ENCODE measurements at places on chromosomes 1 and 21.

- DNase-seq: peak; percentile 15
Observed at GRCh38 chr1:912740-913301, 10.9 kb upstream of the SAMD11 start.

GRCh38 chr1:191729742-191730141, 428.5 kb upstream of the RGS18 start:
- DNase-seq: no peak

DNA sequence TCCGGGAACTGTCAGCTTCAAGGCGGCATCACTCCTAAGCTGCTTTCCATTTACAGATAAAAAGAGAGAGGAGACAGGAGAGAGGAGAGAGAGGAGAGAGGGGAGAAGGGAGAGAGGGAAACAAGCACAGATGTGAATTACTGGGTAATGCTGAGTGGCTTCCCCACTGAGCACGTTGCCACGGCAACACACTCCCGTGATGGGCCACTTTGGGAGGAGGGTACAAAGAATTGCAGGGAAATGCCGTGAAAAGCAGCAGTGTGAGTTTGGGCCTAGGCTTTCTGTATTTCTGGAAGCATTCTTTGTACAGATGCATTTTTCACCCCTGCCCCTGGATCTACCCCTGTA, 128.0 kb upstream of the IRF2BP2 start:
- no peak for DNase-seq

GRCh38 chr1:161021970-161022353, 1.0 kb upstream of the F11R start:
- no peak for DNase-seq

GRCh38 chr1:155139895-155140629, at the start of gene DPM3:
Gene DPM3, minus strand, starts transcription at chr1:155140531. Its CDS starts 291 bp downstream, at chr1:155140240.
- DNase-seq: peak; percentile 86

DNA sequence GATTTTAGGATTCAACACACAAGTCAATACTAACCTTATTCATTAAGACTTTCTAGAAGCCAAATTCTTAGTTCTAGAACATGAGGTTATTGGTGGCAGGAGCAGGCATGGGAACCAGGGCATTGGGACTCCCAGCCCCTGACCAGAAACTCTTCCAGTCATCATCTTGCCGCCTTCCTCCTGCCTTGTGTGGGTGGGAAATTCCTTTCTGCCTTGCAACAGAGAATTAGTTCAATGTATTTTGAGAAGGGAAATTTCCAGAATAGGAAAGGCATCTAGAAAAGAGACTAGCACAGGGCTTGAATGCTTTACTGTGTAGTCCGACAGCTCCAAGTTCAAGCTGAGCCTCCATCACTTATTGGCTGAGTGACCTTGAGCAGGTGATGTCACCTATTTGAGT, 8.7 kb downstream of the GRHL3 start:
- no peak for DNase-seq

GRCh38 chr1:171226747-171227370, 21.4 kb upstream of the FMO1 start:
- no peak for DNase-seq

DNA sequence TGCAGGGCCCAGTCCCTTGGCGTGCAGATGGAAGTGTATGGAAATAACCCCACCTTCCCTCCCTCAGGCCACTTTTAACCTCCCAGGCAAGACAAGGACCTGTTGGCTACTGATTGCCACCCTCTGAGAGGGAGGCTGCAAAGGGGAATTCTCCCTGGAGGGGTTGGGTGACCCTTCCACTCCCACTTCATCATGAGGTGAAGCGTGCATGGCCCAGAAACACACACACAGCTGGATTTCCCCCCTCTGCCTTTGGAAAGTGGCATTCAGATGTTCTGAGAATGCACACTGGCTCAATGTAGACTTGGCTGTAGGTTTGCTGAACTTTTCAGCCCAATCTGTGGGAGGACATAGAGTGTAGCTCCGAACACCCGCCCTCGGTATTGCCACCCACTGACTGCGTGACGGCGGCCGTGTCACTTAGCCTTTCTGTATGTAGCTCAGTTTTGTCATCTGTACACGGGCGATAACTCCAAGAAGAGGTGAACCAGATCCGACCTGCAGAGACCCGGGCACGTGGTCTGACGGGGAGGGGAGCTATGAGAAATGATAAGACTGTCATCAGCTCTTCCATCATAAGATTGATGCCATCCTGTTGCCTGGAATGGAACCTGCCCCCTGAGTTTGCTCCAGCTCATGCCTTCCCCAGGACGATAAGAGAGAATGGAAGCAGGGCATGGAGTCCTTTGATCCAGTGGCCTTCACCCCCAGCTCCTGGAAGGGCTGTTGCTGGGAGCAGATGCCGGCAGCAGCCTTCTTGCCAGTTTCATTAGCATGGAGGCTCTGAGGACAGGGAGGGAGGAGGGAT, 19.3 kb downstream of the MIIP start:
- DNase-seq: no peak

GRCh38 chr1:89823679-89824292, 3.0 kb downstream of the LRRC8D start:
- DNase-seq: no peak

- DNase-seq: no peak
Observed at GRCh38 chr1:3926956-3927355, 26.9 kb upstream of the C1orf174 start.

DNA sequence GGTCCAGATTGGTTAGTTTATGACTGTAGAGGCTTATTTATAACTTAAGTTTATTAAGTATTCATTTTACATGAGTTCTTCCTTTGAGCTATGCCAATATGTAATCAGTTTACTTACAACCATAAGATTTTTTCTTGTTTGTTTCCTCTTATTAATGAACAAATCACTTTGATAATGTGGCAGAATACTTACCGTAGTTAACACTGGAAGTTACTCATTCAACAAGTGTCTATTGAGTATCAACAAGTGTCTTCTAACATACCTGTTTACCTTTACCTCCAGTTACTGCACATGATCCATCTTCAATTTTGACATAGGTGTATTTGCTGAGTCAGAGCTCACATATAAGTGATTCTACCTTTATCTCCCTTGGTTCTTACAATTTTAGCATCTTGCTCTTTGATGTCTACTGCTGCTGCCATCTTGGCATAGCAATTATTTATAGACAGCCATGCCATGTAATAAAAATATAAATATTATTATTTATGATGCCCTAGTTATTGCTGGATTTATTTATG, 205.7 kb downstream of the NCAM2 start:
- no peak for DNase-seq

- DNase-seq: no peak
Observed at GRCh38 chr1:237124856-237125462, 83.0 kb downstream of the RYR2 start.

DNA sequence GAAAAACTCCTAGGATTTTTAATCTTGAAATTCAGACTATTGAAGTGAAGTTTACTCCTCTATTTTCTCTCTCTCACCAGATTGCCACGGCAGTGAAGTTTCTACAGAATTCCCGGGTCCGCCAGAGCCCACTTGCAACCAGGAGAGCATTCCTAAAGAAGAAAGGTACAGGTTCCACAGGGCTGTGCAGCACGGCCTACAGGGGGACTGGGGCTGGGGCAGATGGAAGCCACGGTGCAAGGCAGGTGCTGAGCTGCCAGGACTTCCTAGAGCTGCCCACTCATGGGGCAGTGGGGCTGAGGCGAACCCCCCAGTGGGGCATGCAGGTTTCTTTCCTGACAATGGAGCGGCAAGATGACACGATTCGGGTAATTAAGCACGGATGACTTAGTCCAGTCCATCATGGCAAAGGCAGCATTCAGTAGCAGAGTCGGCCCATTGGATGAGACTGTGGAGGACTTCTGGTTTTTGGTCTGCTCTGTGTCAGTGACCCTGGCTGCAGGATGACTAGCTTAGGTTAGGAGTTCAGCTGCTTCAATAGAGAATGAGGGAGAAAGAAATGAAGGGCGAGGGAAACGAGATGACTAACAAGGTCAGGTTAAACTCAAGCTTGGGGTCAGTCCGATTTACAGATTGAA, 61.5 kb downstream of the PEX14 start:
- no peak for DNase-seq

DNA sequence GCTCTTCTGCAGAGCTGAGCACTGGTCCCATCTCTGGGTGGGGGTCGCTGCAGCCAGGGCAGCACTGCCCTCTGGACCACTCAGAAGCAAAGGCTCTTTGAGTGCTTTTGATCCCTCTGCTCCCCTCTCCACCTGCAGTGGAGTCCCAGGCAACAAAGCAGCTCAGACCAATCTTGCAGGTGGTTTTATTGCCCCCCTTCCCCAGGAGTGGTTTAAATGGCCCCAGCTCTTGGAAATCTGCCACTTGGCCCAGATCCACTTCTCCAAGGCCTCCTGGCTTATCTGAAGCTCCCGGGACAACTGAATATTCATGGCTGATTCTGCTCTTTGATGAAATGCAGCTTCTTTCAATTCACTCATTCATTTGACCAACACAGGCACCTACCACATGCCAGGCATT, 2.7 kb downstream of the STUM start:
- DNase-seq: no peak

DNA sequence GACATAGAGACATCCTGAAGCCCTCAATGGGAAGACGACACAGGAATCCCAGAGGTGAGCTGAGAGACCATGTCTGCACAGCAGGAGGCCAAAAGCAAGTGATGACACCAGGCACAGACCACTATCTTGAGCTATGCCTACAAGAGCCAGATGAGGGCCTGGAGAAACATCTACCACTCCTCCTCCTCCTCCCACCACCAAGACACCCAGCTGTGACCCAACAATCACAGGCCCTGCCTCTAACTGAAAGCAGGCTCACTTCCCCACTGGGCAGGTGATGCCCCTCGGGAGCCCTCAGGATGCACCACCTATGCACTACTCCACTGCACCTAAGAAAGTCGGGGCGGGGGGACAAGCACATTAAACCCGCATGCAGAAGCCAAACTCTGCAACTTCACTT, 16.5 kb downstream of the TADA1 start:
- DNase-seq: no peak

- no peak for DNase-seq
Observed at GRCh38 chr1:53313556-53313955, 14.3 kb downstream of the LRP8 start.

DNA sequence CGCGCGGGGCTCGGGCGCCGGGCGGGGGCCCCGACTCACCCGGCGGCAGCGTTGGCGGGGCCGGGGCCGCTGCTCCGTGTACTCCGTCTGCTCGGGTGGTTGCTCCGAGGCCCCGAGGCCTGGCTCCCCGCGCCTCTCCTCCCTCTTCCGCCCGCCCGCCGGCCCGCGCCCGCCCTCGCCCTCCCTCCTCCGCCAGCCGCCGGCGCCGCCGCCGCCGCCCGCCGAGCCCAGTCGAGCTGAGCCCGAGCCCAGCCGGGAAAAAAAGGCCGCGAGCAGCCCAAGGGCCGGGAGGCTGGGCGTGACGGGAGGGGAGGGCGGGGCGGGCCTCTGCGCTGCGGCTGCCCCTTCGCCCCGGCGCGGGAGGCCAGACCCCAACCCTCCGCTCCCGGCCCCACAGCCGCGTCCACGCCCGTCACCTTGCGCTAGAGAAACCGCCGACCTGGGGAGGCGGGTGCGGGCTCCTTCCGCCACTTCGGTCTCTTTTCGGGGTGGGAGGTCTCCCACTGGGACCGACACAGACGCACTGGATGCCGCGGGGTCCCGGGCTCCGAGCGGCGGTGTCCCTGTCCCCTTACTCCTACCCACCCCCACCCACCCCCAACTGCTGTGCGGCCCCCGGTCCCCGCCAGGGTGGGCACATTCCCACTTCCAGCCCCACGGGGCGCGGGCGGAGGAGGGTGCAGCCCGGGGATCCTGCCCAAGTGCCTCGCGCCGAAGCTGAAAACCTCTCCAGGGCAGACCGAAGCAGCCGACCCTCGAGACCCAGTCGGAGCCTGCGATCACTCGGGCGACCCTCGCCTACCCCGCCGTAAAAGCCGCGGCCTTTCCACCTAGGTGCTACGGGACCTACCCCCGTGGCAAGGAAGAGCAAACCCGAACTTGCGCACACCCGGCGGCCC, at the start of gene CERS2:
TSS of gene CERS2 (minus strand) at position 256 of the 899 bp plus-strand sequence. CDS start 5,745 bp downstream, outside the sequence.
- peak; percentile 83 for DNase-seq

GRCh38 chr1:54736685-54737084, 21.0 kb downstream of the TTC4 start:
- no peak for DNase-seq

- no peak for DNase-seq
Observed at GRCh38 chr1:2212274-2212531, 15.9 kb upstream of the SKI start.

GRCh38 chr1:80436851-80437250, 1363.9 kb upstream of the ADGRL2 start:
- no peak for DNase-seq

- DNase-seq: peak; percentile 86
Observed at GRCh38 chr1:26417111-26417759, 6.6 kb downstream of the LIN28A start.

GRCh38 chr1:23480187-23481025, 3.6 kb downstream of the ASAP3 start:
- DNase-seq: no peak

GRCh38 chr1:155977690-155978324, 540 bp downstream of the ARHGEF2 start:
- DNase-seq: peak; percentile 61

- DNase-seq: no peak
Observed at GRCh38 chr1:48761986-48762385, 14.7 kb downstream of the BEND5 start.

DNA sequence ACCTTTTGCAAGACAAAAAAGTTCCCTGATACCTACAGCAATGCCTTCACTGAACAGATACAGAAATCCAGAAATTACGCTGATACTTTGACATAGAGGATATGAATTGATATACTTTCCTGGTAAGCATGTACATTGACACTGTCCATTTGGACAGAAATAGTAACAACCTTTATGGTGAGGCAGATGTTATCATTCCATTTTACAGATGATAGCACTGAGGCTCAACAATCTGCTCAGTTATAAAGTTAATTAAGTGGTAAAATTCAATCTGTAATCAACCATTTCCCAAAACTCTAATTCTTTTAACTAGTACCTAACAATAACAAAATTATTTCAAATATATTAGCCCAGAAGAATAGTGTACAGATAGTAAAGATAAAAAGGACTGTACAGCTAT, 20.6 kb downstream of the SCAF4 start:
- no peak for DNase-seq

GRCh38 chr1:88544195-88544594, 139.9 kb upstream of the PKN2 start:
- no peak for DNase-seq

DNA sequence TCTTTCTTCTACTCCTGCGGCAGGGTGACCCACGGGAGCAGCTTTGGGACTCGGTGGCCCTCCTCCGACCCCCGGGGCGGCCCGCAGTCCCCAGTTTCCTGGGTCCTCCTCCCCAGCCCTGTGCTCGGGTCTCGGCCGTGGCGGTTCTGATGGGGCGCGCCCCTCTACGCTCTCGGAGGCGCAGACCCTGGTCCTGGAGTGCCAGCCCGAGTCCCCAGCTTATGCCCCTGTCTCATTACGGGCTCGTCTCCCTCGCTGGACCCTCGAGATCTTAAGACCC, 430 bp downstream of the BTG2 start:
- DNase-seq: no peak
